B cell (primary cell): ENCODE measurements at places on chromosomes 5 and 9. TPM values are rescaled to one million over a fixed set of nuclear protein-coding genes. Genes with fewer than 3 reads are reported as not detected.

DNA sequence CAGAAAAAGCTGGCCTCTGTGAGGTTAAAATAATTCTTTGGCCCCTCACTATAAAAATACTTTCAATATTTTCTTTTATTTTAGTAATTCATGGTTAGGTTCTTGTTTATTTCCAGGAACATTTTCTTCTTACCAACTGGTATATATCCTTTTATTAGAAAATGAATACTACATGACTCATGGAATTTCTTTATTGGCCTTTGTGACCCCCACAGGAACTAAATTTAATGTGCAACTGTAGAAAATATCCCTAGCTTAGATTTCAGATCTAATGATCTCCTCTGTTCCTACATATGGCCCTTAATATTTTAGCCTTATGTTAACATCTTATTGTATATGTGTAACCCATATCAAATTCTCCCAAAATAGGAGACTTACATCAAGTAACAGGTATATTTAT lies 429.9 kb downstream of the NR2F1-AS1 start:
- H3K4me3 ChIP-seq: no peak overlapping the region
- no peaks in the 10 kb centered on the region for H3K27me3 ChIP-seq
- no peak for DNase-seq

DNA sequence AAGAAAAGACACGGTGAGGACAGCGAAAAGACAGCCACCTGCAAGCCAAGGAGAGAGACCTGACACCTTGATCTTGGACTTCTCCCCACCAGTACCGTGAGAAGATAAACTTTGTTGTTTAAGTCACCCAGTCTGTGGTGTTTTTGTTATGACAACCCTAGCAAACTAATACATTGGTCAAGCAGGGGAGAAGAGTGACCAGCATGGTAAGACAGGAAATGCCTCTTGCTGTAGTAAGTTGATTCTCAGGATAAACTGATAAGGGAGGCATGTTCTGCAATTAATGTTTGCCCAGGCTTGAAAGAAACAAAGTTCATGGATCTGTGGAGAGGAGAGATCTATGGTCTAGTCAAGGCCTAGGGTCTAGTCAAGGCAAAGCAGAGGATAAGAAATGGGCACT lies 801.2 kb downstream of the MAT2B start:
- no peak for DNase-seq
- no peaks in the 10 kb centered on the region for H3K36me3 ChIP-seq
- no peak overlapping the region for H3K4me3 ChIP-seq
- no peaks in the 10 kb centered on the region for H3K4me1 ChIP-seq
- H3K27me3 ChIP-seq: no peaks in the 10 kb centered on the region

DNA sequence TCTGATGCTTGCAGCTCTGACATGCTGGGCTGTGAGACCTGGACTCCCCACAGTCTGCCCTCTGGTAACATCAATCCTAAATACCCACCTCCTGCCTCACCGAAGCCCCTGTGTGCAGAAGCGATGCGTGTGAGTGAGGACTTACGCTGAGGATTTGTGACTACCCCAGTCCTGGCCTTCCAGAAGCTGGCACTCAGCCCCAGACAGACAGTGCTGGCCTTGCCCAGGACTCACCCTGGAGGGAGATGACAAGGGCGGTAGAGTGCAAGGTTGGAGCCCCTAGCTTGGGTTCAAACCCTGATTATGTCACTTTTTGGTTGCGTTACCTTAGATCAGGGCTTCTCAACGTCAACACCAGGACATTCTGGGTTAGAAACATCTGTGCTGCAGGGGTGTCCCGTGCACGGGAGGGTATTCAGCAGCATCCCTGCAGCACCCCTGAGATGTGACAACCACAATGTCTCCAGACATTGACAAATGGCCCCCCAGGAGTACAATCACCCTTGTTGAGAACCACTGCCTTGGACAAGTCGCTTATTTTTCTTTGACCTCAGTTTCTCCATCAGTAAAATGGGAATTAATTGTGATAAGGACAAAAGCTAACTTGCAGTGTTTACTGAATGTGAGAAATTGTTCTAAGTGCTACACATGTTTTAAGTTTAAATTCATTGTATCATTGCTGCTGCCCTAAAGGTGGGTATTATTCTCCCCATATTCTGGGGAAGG lies 23.5 kb upstream of the TTLL11 start:
- no peaks in the 10 kb centered on the region for H3K4me1 ChIP-seq
- H3K36me3 ChIP-seq: no peaks in the 10 kb centered on the region
- H3K4me3 ChIP-seq: no peak overlapping the region
- DNase-seq: no peak
- no peaks in the 10 kb centered on the region for H3K27me3 ChIP-seq

GRCh38 chr5:134176511-134177368 lies at the start of gene SKP1:
Gene SKP1 (minus strand): TSS chr5:134176950. CDS start chr5:134174022, 2,928 bp downstream.
- peaks cover 27% of the 10 kb centered on the region for H3K4me1 ChIP-seq
- peaks cover 17% of the 10 kb centered on the region for H3K36me3 ChIP-seq
- H3K27me3 ChIP-seq: no peaks in the 10 kb centered on the region
- DNase-seq: peak; percentile 95
- peak within 1 kb of the TSS; percentile 88 for H3K4me3 ChIP-seq
- peak within 1 kb of the TSS; percentile 98 for H3K27ac ChIP-seq

CD274 gene
- total RNA-seq: 5.2 and 7.0 TPM in 2 replicates
